CD8-positive, alpha-beta memory T cell (primary cell): ENCODE measurements at places on chromosomes 2 and 18. TPM values are rescaled to one million over a fixed set of nuclear protein-coding genes. Genes with fewer than 3 reads are reported as not detected.

Gene LMAN1
- total RNA-seq, result 99.3 TPM

Gene SPC25
- total RNA-seq, result 27.7 TPM

Gene FEV
- not detected for total RNA-seq

Gene MROH2A
- total RNA-seq, result not detected

Gene SLC66A2
- 29.9 TPM for total RNA-seq

Gene MEP1B
- total RNA-seq, result not detected

DNA sequence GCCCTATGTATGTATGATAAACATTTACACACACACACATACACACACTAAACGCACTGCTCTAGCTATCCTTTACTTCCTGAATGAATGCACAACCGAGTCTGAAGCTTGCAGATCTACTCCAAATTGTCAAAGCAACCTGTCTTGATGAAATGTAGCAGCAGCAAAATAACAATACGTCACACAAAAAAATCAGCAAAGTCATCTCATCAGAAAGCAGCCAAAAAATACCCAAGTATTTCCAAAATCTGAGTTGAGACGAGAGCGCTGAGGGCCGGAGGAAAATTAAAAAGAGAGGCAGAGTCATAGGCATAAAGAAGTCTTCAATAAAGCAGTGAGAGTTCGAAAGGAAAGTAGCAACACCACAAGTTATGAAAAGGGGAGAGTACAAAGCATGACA, 67.7 kb downstream of the ZNF521 start:
- DNase-seq, result no peak
- H3K36me3 ChIP-seq, result no peaks in the 10 kb centered on the region
- no peak overlapping the region for H3K27ac ChIP-seq
- no peak overlapping the region for H3K4me3 ChIP-seq

DNA sequence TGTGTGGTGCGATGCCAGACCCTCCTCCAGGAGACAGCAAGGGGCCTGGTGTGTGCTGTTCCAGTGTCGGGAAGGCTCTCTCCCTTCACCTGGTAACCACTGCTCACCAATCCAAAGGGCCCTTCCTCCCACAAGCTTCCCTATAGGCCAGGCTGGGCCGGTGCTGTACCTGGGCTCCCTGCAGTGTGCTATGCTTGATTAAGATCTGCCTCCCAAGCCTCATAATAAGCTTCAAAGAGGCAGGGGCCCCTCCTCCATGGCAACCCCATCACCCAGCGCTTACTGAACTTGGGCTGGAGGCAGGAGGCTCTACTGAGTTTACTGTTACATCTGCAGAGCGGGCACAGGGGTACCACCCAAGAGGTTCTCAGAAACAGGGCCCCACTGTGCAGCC, 4.5 kb upstream of the MAL start:
- no peak for DNase-seq
- H3K4me3 ChIP-seq, result no peak overlapping the region
- no peaks in the 10 kb centered on the region for H3K36me3 ChIP-seq
- peaks cover 32% of the 10 kb centered on the region for H3K4me1 ChIP-seq
- H3K27ac ChIP-seq, result no peak overlapping the region

- H3K27me3 ChIP-seq, result no peaks in the 10 kb centered on the region
- H3K4me1 ChIP-seq, result peaks cover 6% of the 10 kb centered on the region
- H3K27ac ChIP-seq, result no peak overlapping the region
- H3K4me3 ChIP-seq, result no peak overlapping the region
- DNase-seq, result no peak
- H3K36me3 ChIP-seq, result no peaks in the 10 kb centered on the region
Measured at GRCh38 chr2:31228717-31229116, 5.2 kb upstream of the EHD3 start.

GRCh38 chr2:29632018-29632417, 289.4 kb downstream of the ALK start:
- no peak overlapping the region for H3K27ac ChIP-seq
- H3K4me3 ChIP-seq, result no peak overlapping the region
- no peaks in the 10 kb centered on the region for H3K36me3 ChIP-seq
- DNase-seq, result no peak

DNA sequence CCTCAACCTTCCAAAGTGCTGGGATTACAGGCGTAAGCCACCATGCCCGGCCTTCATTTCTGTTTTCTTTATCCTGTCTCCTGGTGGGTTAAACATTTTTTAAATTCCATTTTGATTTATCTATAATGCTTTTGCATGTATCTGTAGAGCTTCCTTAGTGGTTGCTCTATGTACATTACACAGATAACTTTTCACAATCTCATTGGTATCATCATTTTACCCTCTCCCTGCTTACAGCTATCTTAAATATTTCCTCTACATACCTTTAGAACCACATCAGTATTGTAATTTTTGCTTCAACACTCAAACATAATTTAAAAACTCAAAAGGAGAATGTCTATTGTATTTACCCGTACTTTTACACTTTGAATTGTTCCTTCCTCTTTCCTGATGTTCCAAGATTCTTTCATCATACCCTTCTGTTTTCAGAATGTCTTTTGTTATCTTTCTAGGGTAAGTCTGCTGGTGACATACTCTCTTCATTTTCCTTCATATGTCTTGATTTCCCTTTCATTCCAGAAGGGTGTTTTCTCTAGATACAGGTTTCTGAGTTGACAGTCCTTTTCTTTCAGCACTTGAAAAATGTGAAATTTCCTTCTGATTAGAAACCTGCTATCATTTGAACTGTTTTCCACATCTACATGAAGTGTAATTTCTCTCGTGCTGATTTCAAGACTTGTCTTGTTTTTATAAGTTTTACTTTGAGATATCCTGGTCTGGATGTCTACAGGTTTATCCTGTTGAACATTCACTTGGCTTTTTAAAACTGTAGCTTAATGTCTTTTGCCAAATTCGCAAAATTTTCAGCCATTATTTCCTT, 21.9 kb downstream of the PPP3R1 start:
- H3K36me3 ChIP-seq, result no peaks in the 10 kb centered on the region
- H3K4me1 ChIP-seq, result peaks cover 44% of the 10 kb centered on the region
- H3K4me3 ChIP-seq, result no peak overlapping the region
- no peak for DNase-seq
- no peaks in the 10 kb centered on the region for H3K27me3 ChIP-seq

- H3K36me3 ChIP-seq, result no peaks in the 10 kb centered on the region
- peaks cover 25% of the 10 kb centered on the region for H3K4me1 ChIP-seq
- no peak overlapping the region for H3K27ac ChIP-seq
- H3K4me3 ChIP-seq, result no peak overlapping the region
- DNase-seq, result no peak
- no peaks in the 10 kb centered on the region for H3K27me3 ChIP-seq
Measured at GRCh38 chr2:68464651-68465050, 2.4 kb downstream of the FBXO48 start.
